Stimulated activated CD4-positive, alpha-beta T cell treated with anti-CD3 and anti-CD28 coated beads, Interleukin-12 subunit alpha, Interleukin-12 subunit beta, amount 100 ng/mL, for 24 hours (primary cell): ENCODE measurements at places on chromosomes 4 and X.

DNA sequence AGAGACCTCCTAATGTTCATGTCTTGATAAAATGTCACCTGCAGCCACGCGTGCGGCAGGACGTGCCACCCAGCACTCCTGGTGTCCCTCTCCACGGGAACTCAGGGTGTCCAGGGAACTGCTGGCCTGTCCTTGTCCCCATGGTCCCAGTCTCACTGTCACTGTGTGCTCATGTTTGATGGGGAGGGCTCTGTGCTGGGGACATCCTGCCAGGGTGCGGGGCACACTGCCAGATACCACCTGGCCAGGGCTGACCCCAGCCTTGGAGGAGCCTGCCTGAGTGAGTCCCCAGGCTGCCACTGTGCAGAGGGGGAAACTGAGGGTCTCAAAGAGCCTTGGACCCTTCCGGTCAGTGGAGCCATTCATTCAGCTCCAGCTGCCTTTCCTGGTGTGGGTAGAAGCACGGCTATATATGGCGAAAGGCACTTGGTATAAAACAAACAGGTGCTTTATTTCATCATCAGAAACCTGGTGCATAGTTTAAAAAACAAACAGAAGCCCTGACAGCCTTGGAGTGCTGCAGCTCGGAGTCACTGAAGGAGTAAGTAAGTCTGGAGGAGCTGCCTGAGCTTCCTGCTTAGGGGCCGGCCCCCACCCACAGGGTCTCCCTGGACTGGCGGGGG is 33.0 kb downstream of the NOP14 start:
- no peak for DNase-seq

DNA sequence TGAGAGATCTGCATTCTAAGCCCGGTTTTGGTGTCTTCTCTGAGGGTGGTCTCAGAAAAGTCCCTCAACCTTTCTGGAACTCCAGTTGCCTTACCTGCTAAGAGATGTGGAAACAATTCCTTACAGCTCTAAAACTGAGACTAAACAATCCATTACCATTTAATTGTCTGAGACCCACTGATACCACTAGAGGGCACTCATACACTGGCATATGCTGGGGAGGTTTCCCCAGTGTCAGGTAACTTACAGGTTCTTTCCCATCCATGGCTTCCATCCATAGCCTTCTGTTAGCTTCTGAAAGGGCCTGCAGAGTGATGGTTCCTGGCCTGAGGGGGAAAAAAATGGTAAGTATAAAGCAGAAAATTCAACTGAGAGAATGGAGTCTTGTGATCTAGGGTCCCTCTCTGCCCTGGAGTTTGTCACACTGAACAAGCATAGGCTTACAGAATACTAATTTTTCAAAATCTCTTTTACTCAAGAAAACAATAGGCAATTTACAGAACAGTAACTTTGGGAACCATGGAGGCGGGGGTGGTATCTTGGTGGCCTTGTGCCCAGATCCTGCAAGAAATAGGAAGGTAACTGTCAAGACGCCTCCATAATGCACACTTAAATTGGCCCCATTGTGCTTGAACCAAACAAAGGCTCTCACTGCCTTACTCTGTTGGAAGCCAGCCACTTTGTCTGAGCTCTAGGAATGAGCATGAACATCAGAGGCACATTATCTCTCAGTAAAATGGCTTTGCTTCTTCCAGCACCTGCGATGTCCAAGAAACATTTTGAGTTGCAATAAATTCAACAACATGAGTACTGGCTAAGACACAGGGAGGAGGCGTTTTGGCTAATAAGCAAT is 236.1 kb downstream of the OPHN1 start:
- no peak for DNase-seq

GRCh38 chr4:150938873-150939499 is 76.1 kb downstream of the LRBA start:
- DNase-seq: no peak

DNA sequence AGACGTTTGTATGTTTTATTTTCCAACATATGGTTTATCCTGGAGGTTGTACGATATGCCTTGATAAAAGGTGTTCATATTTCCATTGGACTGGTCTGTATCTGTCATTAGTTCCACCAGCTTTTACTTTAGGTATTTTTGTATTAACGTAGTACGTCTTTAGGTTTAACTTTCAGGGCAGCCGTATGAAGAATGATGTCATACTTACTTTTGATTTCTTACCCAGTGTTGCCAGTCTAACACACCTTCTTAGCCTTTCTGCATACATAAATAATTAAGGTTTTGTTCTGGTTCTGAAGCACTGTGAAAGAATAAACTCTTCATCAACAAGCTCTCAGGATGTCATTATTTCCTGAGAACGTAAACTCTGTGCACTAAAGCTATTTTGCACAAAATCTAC is 18.9 kb upstream of the NEIL3 start:
- no peak for DNase-seq

GRCh38 chr4:13399257-13399656 is 84.9 kb downstream of the RAB28 start:
- no peak for DNase-seq

GRCh38 chr4:189815404-189816192 is 125.1 kb upstream of the FRG1 start:
- no peak for DNase-seq

DNA sequence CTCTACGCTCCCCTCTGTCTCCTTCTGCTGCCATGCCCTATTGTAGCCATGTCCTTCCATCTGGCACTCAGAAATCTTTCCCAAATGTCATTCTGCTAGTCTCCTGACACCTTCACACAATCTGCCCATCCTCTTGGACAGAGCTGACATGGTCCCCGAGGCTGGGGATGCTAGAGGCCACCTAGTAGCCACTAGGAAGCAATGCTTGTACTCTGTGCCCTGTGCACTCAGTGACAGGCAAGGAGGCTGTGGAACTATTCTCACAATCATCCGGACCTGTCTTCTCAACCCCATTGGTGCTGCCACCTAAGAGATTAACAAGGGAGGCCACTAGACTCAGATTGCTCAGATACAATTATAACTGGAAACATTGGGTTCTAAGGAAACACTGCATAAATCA is 112.6 kb upstream of the TMEM164 start:
- DNase-seq: no peak

DNA sequence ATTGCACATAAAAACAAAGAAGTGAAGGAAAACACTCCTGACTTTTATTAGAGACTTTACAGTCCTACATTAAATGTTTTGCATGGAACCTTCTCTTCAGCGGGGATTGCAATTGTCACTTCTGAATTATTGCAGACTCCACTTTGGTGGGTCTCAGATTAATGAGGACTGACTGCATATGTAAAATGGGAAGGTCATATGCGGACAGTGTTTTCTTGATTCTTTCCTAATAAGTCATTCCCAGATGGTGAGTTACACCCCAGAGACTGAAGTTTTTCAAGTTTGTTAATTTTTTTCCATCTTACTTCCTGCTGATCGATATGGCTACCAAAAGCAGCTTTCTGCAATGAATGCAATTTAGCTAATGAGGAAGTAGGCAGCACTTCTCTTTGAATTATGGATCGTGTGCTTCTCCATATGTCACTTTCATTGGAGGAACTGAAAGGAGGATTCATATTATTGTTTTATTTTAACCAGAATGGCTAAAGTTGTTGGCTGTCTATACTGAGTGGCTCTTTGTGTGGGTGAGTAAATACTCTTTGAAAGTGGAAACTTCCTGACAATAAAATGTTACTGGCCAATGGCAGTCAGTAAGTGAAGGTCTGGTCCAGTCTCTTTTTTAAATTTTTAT is 119.3 kb upstream of the CLNK start:
- no peak for DNase-seq

DNA sequence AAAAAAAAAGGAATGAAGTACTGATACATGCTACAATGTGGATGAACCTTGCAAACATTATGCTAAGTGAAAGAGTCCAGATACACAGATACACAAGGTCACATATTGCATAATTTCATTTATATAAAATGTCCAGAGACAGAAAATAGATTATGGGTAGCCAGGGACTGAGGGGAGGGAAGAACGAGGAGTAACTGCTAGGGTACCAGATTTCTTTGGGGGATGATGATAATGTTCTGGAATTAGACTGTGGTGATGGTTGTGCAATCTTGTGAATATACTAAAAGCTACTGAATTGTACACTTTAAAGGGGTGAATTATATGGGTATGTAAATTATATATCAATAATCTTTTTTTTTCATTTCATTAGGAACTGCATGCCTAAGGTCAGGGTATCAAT is 20.8 kb upstream of the AP1AR start:
- no peak for DNase-seq

DNA sequence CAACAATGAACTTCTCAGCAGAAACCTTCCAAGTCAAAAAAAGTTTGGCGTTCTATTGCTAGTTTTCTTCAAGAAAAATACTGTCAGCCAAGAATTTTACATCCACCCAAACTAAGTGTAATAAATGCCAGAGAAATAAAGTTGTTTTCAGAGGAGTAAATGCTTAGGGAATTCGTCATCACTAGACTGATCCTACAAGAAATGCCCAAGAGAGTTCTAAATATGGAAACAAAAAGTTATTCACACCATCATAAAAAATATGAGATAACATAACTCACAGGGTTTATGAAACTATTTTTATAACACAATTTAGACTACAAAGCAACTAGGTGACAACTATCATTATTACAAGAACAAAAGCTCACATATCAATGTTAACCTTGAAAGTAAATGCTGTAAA is 259.5 kb upstream of the GABRA2 start:
- no peak for DNase-seq

GRCh38 chr4:164606478-164606877 is 147.5 kb upstream of the SMIM31 start:
- DNase-seq: no peak

- no peak for DNase-seq
Measured at GRCh38 chr4:187714957-187715356, 280.6 kb upstream of the ZFP42 start.

- DNase-seq: no peak
Measured at GRCh38 chr4:127113844-127114362, 518.9 kb upstream of the INTU start.
